ENCODE measurements at places on chromosomes 2 and 18. TPM values are rescaled to one million over a fixed set of nuclear protein-coding genes. Genes with fewer than 3 reads are reported as not detected.

SCTR gene
- 0.49 TPM for total RNA-seq

NEU4 gene
- total RNA-seq: 1.5 TPM

DQX1 gene
- total RNA-seq: 0.98 TPM

UBXN2A gene
- total RNA-seq: 32.9 TPM

GRP gene
- 17.5 TPM for total RNA-seq

SPHKAP gene
- total RNA-seq: 37.4 TPM

Measured in temporal lobe (tissue), 4 donors.